ENCODE measurements at places on chromosomes 2 and 18. TPM values are rescaled to one million over a fixed set of nuclear protein-coding genes. Genes with fewer than 3 reads are reported as not detected.

SCG2 gene
- total RNA-seq, result 1.1 TPM

POTEC gene
- total RNA-seq, result not detected

ACADL gene
- total RNA-seq, result not detected

PTPN18 gene
- total RNA-seq, result 32.1 TPM

SERTAD2 gene
- total RNA-seq, result 13.4 TPM

DPP10 gene
- not detected for total RNA-seq

SCYGR4 gene
- total RNA-seq, result not detected

CAPN13 gene
- total RNA-seq, result 0.10 TPM

OR6B3 gene
- not detected for total RNA-seq

TTR gene
- total RNA-seq, result not detected

ERMN gene
- total RNA-seq, result not detected

CPO gene
- total RNA-seq, result not detected

CHAC2 gene
- total RNA-seq, result 13.4 TPM

TCF7L1 gene
- total RNA-seq, result 7.3 TPM

L3MBTL4 gene
- not detected for total RNA-seq

DNER gene
- total RNA-seq, result 9.1 TPM

MTX2 gene
- total RNA-seq, result 45.1 TPM

CFAP65 gene
- total RNA-seq, result 0.15 TPM
